Brain (organoid and tissue), 16 donors: ENCODE measurements at places on chromosomes 6 and 20. TPM values are rescaled to one million over a fixed set of nuclear protein-coding genes. Genes with fewer than 3 reads are reported as not detected.

The PTGIS gene
- polyA plus RNA-seq = 0.63 TPM

The DDO gene
- 2.0 TPM for polyA plus RNA-seq

The TCP11 gene
- 1.4 TPM for polyA plus RNA-seq

The SAMHD1 gene
- 36.7 TPM for polyA plus RNA-seq
